CD4-positive, alpha-beta T cell treated with Interleukin-4 for 4 hours (primary cell): ENCODE measurements at places on chromosomes 5 and 9.

- no peak for DNase-seq
These were observed 304.7 kb upstream of the KLF4 start for GRCh38 chr9:107794259-107794658.

GRCh38 chr5:95912029-95912428 is 49.6 kb downstream of the ELL2 start:
- DNase-seq = no peak

GRCh38 chr5:6749026-6749716 is 35.9 kb downstream of the TENT4A start:
- no peak for DNase-seq

- DNase-seq = no peak
These were observed 1521.6 kb downstream of the MAT2B start for GRCh38 chr5:165026971-165027370.

DNA sequence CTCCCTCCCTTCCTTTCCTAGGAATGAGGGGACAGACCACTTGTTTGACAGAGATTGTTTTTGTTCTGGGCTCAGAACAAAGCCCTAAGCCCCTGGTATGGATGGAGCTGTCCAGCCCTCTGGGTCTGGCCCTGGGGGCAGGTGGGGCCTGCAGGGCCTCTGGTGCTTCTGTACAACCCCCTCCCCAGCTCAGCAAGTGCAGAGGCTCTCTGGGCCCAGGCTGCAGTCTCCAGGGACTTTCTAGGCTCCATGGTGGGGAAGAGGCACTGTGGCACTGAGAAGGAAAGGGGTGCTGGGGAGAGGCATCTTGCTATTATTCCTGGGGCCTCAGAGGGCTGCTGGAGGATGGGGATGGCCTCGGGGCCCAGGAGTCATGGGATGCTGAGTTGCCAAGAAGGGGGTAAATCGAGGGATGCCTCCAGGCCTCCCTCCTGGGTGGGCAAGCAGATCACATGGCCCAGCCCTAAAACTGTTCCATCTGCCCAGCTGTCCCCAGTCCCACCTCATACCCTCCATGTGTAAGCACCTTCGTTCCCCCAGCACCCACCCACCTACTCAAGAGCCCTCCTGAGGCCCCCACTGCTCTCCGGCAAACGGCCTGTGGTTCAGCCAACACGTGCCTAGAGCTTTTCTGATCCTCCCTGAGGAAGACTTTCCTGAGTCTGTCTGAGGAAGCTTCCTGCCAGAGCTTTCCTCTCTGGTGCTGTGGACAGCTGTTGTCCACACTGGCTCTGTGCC is 225.7 kb downstream of the CACNA1B start:
- DNase-seq = no peak
